GM13976 (cell line): ENCODE measurements at places on chromosomes 16 and 17.

GRCh38 chr17:77974396-77974795 lies 15.9 kb downstream of the TNRC6C start:
- DNase-seq = no peak

- no peak for DNase-seq
Observed at GRCh38 chr16:78242239-78242630, 142.8 kb downstream of the WWOX start.

- no peak for DNase-seq
Observed at GRCh38 chr16:58346831-58347371, 45.4 kb upstream of the GINS3 start.

- peak; percentile 10 for DNase-seq
Observed at GRCh38 chr17:64786337-64786736, 124.2 kb upstream of the SMURF2 start.

- DNase-seq = no peak
Observed at GRCh38 chr17:58829172-58829637, 73.6 kb downstream of the PPM1E start.

DNA sequence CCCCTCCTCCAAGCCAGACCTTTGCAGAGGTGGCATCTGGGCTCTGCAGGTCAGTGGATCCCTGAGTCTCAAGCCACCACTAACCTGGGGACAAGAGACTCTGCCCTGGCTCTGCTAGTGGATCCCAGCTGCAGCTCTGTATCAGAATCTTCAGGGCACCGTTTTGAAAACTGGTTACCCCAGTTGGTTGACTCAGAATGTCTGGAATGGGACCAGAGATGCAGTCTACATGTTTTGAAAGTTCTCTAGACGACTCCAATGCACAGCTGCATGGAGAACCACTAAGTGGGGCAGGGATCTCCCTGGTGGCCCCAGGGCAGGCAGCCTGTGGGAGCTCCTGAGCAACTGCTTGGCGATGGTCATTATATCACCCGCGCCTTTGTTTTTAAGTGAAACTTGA lies 34.1 kb upstream of the ADORA2B start:
- no peak for DNase-seq

- DNase-seq = no peak
Observed at GRCh38 chr17:6381526-6382465, 53.1 kb downstream of the AIPL1 start.

GRCh38 chr16:56724191-56724590 lies 5.7 kb upstream of the NUP93 start:
- DNase-seq = no peak

DNA sequence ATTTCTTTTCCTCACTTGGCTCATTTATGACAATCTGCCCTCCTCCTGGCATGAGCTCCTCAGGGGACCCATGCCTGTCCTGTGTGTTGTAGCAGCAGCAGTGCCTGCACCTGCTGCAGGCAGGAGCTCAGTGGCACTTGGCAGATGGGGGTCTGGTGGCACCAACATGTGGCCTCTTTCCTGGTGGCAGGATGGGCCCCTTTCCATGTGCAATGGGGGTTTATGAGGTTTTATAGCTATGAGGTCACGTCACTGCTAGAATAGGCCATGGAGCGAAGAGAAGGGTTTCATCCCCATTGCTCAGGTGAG lies 7.0 kb downstream of the ADCY7 start:
- no peak for DNase-seq

DNA sequence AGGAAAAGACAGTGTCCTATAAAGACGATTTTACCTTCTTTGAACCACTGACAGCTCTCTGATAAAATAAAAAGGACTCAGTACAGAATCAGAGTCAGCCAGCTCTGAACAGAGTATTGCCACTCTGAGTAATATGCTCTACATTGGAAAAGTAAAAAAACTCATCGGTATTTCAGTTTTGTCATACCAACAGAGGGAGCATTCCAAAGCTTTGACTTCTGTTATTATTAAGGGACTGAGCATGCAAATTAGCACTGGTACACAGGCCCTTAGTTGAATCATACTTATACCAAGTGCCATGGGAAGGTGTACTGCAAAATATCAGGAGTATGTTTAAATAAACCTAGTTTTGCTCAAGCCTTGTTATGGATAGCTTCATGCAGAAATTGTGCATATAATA lies 509.0 kb upstream of the KIF2B start:
- no peak for DNase-seq

- no peak for DNase-seq
Observed at GRCh38 chr16:4094127-4094773, 22.0 kb downstream of the ADCY9 start.

GRCh38 chr17:42378359-42378958 lies 9.8 kb downstream of the STAT3 start:
- no peak for DNase-seq

DNA sequence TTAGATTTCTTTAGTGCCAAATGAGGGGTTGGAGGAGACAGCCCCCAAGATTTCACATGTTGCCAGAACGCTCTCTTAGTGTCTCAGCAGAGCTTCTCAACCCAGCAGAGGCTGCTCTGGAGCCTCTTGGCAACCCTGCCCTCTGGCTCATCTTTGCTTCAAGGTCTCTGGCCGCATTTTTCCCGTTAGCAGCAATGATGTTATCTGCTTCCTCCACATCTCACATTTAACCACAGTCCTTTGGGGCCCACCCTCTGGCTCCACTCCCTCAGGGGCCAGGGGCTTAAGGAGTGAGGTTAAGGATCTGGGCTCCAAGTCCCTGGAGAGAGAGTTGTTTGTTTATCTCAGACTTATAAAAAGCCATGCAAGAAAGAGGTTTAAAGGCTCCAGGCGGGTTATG lies 3.3 kb upstream of the XYLT1 start:
- DNase-seq = no peak

DNA sequence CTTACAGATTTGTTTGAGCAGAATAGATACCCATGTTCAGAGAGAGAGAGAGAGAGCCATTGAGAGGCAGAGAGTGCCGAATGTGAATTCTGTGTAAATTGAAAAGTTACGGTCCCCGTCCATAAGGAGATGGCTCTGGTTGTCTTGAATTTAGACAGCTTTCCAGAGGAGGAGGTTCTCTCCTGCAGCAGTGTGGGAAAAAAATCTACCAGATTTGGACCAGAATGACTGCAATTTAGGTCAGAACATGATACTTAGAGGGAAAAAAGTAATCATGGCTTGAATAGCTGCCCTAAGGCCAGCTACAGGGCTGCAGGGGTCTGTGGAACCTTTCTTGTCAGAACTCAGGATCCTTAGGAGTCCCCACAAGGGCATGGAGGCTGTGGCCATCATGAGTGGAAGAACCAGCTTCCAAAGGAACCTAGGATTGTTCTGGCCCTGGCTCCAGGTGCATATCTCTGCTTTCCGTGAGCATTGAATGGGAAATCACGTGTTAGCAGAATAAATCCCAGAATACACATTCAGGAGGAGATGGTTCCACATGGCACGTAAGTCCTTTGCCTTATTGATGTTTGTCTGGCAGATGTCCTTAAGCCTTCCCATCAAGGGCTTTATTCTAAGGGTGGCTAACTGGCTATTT lies 13.0 kb downstream of the PITPNC1 start:
- DNase-seq = no peak

GRCh38 chr17:3710951-3711383 lies 12.7 kb upstream of the HASPIN start:
- peak; percentile 86 for DNase-seq

GRCh38 chr16:19137201-19138128 lies 23.7 kb downstream of the ITPRIPL2 start:
- no peak for DNase-seq
